ENCODE measurements at places on chromosomes 11 and 22.

GRCh38 chr11:63240791-63241379 is 2.5 kb downstream of the SLC22A25 start:
- DNase-seq, result no peak

DNA sequence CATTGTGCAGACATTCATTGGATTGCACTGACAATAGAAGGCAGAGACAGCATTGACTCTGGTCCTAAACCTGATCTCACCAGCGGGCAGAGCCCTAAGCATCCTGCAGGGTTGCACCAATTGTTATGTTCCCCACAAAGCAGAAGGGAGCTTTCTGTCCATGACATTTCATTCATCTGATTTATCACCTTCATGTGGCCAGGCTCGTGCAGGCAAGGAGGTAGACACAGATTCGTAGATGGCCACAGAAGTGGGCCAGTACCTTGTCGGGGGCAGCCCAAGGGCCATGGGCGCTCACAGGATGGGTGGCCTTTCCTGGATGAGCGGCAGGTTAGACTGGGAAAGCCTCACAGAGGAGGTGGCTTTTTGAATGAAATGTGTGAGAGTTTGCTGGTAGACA is 2.9 kb downstream of the TSKU start:
- DNase-seq, result no peak

DNA sequence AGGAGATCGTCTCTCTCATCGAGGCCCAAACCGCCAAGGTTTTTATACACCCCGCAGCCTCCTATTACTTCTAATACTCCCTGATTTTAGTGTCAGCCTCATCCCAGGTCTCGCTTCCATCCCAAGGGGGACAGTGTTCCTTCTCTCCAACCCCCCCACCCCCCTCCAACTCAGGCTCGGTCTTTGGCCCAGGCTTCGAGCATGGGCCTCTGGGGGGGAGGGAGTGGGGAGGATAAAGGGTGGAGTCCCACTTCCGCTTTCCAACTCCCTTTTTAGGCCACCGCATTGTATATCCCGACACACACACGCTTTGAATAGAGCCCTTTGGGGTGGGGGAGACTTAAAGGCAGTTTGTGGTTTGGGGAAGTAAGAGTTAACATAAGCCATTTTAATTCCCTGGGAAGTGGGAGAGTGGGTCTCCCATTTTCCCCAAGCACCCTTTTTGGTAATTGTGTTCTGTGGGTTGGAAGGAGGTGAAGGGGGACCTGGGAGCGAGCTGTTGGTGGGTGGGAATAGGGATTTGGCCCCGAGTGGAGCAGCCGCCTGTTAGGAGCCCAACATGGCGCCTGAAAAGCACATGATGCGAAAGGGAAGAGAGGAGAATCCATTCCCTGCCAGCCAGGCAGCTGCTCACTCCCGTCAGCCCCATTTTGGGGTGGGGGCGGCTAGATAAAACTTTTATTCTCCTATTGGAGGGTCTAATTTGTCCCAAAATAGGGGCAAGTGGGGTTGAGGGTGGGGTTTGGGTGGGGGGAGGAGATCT is 844 bp downstream of the PCF11 start:
- peak; percentile 21 for DNase-seq

GRCh38 chr11:106695506-106695905 is 322.8 kb downstream of the GUCY1A2 start:
- DNase-seq, result no peak

GRCh38 chr11:134385171-134385570 is 26.9 kb downstream of the B3GAT1 start:
- no peak for DNase-seq

DNA sequence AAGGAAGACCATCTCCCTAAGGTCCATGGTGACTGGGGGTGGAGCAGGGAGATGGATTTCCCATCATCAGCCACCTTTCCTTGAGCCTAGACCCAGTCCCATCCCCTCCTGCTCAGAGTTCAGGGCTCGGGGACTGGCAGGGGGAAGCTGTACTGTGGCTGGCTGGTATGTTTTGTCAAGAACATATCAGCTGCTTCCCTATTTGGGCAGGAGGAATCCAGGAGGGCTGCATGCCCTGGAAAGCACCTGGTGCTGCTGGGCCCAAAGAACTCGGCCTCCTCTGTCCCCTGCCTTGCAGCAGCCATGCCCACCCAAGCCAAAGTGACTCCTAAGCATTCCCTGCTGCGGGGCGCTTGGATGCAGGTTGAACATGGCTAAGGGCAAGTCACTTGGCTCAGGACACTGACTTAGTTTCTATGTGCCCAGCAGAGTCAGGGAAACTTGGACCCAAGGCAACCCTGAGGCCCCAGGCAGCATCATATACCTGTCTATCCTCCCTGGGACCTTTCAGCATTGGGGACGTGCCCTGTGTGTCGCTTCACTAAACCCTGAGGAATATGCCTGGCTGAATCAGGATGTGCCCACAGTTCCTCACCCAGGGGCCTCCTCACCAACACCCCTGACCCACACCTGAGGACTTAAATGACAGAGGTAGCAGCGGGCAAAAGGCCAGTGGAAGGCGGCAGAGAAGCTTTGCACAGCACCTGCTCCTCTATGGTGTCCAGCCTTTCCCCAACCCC is 43.1 kb downstream of the BUD13 start:
- no peak for DNase-seq

- no peak for DNase-seq
Observed at GRCh38 chr22:45574069-45574703, 71.5 kb downstream of the FBLN1 start.

DNA sequence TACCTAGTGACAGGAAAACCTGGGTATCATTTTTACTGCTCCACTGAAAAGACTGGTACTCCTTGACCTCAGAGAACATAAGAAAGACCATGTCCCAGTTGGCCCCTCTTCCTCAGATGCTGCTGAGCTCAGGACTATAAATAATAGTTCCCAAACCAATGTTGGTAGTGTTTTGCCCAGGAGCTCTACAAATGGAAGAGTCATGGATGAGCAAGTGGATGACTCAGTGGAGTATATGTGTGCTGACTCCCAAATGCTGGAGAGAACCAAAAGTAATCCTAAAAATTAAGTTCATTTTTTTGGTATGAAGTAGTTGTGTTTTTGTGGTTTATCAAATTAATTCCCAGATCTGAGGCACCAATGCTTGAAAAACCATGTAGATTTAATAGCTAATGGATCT is 482.0 kb downstream of the KCNA4 start:
- DNase-seq, result no peak

Measured in DMS79 (cell line).